NCI-H510A treated with DMSO at 0.1 percent for 48 hours (cell line): ENCODE measurements at places on chromosomes 6 and 20.

GRCh38 chr6:4017058-4017739, 61.7 kb downstream of the FAM217A start:
- DNase-seq: no peak

- DNase-seq: no peak
Observed at GRCh38 chr6:48098923-48099322, 12.1 kb downstream of the PTCHD4 start.

DNA sequence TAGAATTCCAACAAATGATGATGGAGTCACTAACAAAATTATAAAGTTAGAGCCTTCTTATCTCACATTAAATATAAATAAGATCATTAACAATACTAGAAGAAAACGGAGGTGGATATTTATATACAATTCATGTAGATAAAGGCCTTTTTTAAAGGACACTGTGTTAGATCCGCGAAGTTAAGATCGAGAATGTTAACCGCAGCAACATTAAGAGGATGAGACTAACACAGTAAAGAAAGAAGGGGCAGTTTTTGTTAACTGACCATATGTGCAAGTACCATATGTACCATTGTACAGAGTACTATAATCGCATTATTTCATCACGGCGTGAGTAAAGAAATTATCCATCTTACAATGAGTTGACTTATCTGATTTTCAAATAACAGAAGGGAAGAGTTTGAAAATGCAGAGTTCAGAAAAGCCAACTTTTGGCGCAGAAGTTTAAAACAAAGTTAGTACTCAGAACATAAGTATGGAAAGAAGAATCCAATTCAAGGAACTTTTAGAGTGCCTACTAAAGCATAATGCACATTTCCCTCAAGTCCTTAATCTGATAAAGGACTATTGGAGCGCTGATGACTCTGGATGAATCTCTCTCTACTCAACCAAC, 1.4 kb downstream of the FBXL4 start:
- DNase-seq: no peak

DNA sequence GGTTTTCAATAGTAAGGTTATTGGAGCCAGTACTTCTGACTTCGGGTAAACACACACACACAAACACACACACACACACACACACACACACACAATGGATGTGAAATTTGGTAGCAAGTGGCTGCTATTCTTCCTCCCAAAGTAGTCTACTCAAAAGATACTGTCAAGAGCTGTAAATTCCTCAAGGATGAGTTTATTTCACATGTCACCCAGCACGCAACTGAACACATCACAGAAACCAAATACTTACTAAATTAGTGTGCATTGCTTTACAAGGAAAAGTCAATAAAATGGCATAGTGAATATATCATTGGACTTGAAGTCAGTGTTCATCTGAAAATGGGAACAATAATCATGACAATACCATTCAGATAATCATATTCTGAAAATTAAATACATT, 32.9 kb downstream of the MMUT start:
- no peak for DNase-seq

GRCh38 chr6:39923394-39923793, 10.9 kb downstream of the MOCS1 start:
- peak; percentile 61 for DNase-seq
